ENCODE measurements at places on chromosomes 12 and 14. TPM values are rescaled to one million over a fixed set of nuclear protein-coding genes. Genes with fewer than 3 reads are reported as not detected.
A peak's percentile ranks its signal among the peaks of the same experiment; 100 is the strongest.

GRCh38 chr12:66836623-66837310 is 157.9 kb upstream of the GRIP1 start:
- H3K4me3 ChIP-seq: no peak overlapping the region
- H3K27me3 ChIP-seq: no peaks in the 10 kb centered on the region
- no peaks in the 10 kb centered on the region for H3K36me3 ChIP-seq
- no peak overlapping the region for H3K27ac ChIP-seq
- no peak for DNase-seq

DNA sequence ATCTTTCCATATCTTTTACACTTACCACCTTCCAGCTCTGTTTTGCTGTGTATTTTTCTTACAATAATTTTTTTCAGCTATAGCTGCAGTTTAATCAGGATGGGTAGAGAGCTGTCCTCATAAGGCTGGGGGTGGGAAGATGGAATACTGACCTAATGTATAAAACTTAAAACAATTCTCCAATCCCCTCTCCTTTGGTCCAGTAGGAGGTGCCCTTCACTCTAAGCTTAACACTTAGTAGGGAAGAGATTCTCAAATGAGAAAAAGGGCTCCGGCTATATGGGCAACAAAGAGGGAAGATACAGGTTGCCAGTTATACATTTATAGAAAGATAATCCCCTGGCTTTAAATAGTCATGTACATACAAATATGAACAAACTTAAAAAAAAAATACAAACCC is 2.8 kb downstream of the ORMDL2 start:
- no peak overlapping the region for H3K4me3 ChIP-seq
- no peak for DNase-seq
- peaks cover 20% of the 10 kb centered on the region for H3K4me1 ChIP-seq
- no peak overlapping the region for H3K27ac ChIP-seq

GRCh38 chr12:14774906-14775635 is 28.2 kb downstream of the WBP11 start:
- H3K27ac ChIP-seq: peak overlapping the region; percentile 97
- peaks cover 42% of the 10 kb centered on the region for H3K4me1 ChIP-seq
- H3K4me3 ChIP-seq: peak overlapping the region; percentile 99

Gene FLVCR2
- 0.45 TPM for polyA plus RNA-seq

Gene ITGB7
- 63.2 TPM for polyA plus RNA-seq

Gene NTF3
- polyA plus RNA-seq: not detected

Measured in naive B cell (primary cell).